ENCODE measurements at places on chromosomes 3 and 15.

DNA sequence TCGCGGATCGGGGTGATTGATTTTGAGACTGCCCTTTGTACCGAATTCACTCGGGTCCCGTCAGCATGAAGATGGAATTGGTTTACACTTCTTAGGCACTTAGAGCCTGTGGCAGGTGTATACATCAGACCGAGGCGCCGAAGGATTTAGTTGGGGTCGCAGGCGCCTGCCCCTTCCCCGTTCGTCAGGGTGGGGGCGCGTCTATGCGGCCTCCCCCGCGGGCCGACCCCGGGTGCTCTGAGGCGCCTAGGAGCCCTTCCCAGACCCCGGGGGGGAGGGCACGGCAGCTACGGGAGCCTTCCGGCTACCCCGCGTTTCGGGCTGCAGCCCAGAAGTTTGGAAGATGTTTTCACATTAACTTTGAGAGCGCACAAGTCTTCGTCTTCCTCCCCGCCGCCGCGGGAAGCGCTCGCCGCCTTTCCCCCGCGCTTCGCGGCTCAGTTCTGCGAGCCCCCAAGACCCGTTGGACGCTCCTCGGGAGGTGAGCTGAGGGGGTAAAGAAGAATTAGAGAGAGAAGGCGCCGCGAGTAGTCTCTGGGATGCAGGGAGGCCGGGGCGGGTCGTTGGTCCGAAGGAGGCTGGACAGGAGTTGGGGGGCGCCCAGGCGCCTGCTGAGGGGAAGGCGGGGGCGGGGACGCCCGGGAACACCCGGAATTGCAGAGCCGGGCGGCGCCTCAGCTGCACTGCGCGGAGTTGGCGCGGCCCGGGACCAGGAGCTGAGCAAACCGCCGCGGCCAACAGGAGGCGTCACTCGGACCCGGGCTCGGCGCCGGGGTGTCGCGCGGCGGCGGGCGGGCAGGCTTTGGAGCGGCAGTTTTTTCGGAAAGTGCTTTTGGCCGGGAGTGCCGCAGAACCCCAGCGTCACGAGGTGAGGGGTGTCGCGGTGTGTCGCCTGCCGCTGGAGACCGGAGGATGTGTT, 780 bp downstream of the TIPARP start:
- DNase-seq, result peak; percentile 84

DNA sequence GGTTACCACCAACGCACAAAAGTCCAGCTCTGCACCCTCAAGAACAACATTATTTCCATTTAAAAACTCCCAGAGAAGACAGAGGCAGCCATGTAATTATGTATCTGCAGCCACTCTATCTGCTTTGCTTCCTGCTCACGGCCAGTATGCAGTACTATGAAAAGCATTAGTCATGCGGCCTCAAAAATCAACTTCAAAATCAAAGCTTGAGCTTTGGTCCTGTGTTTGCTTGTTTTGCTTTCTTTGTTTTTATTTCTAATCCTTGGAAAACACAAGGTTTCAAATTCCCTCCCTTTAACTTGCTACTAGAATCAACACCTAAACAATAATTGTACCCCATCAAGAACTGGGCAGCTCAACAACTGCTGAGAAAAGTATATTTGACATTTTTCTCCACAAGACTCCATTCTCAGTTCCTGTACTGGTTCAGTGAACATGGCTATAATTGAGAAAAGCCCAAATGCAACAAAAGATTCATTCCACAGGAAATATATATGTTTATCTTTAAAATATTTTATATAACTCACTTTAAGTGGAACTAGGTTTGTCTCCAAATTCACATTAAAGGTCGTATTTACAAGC, 37.6 kb downstream of the GBE1 start:
- no peak for DNase-seq

- no peak for DNase-seq
These were observed 12.4 kb upstream of the CHRM5 start for GRCh38 chr15:33955945-33956344.

GRCh38 chr3:52682016-52682415, 3.7 kb downstream of the PBRM1 start:
- DNase-seq, result no peak

- no peak for DNase-seq
These were observed 87.6 kb downstream of the P2RY1 start for GRCh38 chr3:152922554-152922953.

DNA sequence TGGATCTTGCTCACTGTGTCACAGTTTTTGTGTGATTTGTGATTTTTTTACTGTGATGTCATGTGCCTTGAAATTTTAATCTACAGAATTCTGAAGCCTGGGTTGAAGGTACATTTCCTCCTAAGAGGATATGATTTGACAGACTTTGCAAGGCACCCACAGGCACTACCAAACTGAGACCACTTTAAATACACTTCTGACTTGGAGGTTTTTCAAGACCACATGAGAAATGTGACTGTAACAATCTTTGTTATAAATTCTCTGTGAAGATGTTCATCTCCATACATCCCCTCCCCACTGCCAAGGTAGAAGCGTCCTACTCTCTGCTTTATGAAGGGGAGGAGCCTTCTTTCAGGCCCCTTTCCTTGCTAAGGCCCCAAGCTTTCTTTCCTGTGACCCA, 22.8 kb downstream of the UBXN7 start:
- no peak for DNase-seq

Measured in right forelimb (tissue), 1 donor.